Kasumi-1 (cell line): ENCODE measurements at places on chromosomes 1 and 21.

GRCh38 chr21:21029164-21029563 lies 31.0 kb downstream of the NCAM2 start:
- peak; percentile 78 for DNase-seq

DNA sequence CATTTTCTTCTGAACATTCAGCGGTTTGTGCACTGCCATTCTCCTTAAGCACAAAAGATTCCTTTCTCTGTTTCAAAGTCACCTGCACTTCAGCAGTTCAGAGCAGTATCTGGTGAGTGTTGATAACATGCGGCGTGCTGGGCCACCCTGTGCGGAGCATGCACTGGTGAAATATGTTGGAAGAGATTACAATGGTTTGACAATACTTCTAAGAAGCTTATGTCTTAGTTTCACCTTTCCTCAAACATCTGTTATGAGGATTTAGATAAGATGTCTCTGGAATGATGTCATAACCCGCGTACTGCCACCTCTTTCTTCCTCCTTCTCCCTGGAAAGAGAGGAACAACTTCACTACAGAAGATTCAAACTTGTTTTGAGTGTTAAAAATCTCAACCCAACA lies 650.3 kb downstream of the AJAP1 start:
- no peak for DNase-seq

DNA sequence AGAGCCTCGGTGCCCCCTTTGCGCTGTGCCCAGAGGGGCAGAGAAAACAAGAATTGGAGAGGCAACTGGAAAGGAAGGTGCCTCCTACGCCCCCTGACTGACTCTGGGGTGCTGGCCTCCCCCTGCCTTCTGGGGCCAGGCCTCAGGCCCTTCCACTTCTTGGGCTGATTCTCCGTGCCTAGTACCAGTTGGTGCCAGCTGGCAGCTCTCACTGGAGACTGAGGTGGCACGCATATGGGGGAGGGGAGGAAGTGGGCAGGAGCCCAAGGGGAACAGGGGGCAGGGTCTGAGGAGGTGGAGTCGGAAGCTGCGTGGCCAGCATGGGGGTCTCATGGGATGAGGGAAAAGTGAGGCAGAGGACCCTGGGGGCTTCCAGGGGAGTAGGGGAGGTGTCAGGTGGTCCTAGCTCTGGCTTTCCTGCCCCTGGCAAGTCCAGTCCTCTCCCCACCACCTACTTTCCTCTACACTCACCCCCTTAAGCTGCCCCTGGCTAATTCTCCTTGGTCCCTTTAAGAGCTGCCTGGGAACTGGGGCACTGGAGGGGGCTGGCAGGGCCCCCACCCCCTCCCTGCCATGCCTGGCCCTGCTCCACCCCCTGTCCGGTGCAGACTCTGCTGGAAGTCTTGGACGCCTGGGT lies 6.5 kb upstream of the SEMA4A start:
- DNase-seq, result no peak

GRCh38 chr1:1402072-1402900 lies 3.2 kb upstream of the CCNL2 start:
- peak; percentile 59 for DNase-seq

- DNase-seq, result no peak
These were observed 627 bp downstream of the ADARB1 start for GRCh38 chr21:45074818-45075595.

- no peak for DNase-seq
These were observed 51.2 kb downstream of the DIPK1A start for GRCh38 chr1:92910081-92910480.

DNA sequence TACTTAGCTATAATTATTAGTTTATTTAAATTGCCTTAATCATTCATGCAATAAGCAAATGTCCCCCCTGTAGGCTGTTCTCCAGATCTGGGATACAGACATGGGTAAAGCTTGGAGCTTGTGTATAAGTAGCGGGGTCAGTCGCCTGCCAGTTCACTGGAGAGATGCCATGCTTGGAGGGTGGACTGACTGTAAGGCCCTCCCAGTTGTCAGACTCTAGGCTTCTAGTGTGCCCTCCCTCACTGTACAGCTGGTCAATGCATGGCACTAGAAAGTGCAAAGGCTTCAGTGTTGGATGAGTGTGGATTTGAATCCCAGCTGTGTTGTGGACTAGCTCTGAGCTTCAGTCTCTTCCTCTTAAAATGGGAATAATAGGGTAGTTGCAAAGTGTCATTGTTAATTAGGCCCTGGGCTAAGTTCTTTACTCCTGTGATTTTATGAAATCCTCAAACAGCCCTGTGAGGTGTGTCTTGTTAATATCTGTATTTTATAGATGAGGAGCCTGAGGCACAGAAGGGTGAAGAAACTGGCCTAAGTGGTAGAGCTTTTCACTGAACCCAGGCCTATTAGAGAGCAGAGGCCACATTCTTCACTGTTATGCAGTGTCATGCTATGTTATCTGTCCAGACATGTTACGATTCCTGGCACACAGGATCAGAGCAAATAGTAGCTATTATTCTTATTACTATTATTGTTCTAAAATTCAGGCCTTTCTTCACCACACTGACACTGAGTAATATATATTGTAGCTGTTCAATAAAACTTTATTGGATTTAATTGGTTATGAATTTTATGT lies 85.9 kb downstream of the ROR1 start:
- no peak for DNase-seq

GRCh38 chr1:96999191-96999590 lies 277.6 kb downstream of the PTBP2 start:
- DNase-seq, result no peak

DNA sequence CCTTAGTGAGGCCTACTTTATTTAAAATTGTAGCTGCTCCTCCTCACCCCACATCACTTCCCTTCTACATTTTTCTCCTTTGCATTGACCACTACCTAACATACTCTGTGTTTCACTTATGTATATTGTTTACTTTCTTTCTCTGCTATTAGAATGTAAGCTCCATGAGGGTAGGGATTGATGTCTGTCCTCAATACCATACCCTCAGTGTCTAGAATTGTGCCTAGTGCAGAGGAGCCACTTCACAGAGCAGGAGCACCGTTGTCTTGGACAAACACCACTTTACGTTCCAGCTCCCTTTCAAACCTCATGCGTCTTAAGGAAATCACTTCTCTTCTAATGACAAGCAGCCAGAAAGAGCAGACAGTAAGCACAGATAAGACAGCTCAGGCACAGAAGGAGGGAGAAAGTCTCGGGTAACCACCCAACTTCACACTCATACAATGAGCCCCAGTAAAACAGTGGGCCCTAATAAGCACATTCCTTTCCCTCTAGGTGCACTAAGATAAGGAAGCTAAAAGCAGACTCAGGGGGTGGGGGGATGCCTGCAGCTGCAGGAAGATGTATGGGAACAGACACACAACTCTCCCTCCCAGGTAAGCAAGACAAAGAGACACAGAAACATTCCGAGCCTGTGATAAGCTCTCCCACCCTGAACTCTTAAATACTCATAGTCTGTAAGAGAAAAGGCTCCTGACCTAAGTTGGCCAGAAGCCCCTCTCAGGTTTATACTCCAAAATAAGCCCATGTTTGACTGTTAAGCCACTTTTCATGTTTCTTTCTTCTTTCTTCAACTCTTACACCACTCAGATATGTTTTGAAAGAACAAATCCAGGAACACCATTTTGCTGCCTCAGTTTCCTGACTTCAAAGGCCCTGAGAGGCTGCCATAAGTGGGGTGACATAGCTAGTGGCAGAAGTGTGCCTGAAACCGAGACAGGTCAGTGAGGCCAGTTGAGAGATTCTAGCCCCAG lies 7.1 kb upstream of the PLEKHM2 start:
- DNase-seq, result no peak

DNA sequence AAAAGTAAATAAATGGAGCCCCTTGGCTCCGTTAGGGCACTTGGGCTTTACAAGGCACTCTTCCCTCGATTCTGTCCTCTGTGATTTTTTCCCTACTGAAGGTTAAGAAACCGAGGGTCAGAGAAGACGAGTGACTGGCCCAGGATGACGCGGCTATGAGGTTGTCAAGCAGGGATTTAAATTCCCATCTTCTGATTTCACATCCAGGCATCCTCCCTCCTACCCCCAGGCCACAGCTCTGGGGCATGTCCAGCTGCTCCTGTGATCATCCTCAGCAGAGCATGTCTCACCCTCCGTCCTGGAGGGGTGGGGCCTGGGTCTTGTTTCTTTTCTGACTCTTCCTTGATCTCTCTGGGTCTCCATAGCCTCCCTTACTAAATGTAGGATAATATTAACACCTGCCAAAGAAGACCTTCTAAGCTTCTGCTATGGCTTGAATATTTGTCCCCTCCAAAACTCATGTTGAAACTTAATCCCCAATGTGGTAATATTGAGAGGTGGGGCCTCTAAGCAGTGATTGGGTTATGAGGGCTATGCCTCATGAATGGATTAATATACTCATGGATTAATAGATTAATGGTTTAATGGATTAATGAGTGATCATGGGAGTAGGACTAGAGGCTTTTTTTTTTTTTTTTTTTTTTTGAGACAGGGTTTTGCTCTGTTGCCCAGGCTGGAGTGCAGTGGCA lies 4.6 kb downstream of the CRYBG2 start:
- DNase-seq, result no peak

- DNase-seq, result no peak
These were observed 11.2 kb upstream of the FMOD start for GRCh38 chr1:203361945-203362719.

DNA sequence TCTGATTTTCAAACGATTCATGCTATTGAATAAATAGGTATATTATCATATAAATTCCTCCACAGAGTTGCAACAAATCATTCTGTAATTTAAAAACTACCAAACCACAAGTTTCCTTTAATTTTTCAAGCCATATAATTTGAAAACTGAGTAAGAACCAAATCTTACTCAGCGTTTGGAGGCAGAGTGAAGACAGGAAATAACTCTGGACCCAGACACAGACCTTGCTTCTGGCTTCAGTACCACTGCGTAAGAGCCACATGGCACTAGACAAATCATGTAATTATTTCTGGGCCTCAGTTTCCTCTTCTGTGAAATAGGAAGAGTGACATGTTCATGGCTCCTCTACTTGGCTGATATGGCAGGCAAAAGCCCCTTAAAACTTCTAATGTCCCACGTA lies 82.4 kb downstream of the SMYD2 start:
- no peak for DNase-seq

GRCh38 chr21:24225431-24225830 lies 1381.8 kb downstream of the MRPL39 start:
- DNase-seq, result no peak

DNA sequence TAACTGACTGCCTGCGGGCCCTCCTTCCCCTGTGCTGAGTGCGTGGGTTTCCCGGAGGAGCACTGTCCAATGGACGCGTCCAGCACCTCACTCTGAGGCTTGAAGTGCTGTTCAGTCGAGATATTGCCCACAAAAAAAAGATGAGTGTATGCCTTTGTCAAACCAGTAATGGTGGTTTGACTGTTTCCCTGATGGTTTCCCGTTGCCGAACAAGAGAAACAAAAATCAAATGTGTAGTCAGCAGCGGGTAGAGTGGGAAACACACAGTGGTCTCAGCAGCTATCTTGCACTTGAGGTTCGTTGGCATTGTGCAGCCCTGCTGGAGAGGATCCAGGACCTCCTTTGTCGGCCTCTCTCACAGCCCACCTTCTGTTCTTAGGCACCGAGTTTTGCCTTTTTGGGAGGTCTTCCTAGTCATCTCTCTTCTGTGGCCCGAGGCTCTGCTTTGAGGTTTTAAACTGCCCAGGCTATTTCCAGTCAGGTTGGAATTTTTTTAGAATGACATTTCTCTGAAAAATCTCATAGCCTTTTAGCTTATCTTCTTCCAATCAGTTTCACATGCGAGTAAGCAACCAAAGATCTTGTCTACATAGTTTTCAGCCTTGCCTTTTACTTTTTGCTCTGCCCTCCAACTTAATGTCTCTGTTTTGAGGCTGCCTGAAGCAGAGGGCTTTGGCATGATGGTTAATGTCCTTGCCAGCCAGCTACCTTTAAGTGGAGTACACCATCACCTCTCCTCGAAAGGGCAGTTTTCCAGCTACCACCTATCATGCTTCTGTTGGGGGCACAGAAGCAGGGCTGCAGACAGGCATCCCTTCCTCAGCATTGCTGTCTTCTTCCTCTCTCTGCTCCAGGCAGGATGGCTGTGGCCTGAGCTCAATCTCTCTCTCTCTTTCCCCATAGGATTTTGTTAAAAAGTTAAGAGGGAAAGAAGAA lies 132.3 kb downstream of the URB2 start:
- DNase-seq, result no peak

DNA sequence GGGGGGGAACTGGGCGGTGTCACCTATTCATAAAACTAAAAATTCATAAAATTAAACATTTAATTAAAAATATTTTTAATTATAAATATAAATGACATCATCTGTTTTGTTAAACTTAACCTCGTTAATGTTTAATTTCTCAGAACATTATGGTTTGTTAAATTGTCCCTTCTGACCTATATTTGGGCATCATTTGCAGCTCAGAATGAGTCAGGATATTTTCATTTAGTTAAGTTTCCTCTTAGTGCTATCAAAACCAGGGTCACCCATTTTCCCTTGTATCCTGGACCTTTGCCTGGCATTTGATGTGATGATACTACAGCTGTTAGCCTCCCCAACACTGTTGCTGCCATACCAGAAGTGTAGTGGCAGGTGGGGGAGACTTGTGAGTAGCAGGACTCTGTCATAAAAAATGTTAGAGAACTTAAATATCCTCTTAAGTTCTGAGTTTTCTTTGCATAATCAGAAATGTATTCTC lies 30.3 kb downstream of the TSNAX start:
- no peak for DNase-seq

GRCh38 chr1:231808116-231808515 lies 181.5 kb downstream of the DISC1 start:
- no peak for DNase-seq

DNA sequence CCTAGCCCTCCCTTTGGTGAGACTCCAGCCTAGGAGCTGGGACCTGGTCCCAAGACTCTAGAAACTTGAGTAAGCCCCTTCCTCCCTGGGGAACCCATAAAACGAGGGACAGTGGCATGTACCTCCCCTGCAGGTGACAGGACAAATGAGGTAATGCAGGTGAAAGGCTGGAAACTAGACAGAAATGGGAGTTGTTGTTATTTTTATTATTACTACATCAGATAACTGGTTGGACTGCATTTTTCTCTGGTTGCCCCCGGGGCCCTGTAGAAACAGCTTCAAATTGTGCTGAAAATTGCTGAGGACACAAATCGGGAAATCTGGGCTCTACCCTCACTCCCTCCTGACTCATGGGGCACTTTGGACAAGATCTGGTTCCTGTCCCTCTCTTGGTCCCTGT lies 132.3 kb upstream of the WNT4 start:
- no peak for DNase-seq

- DNase-seq, result no peak
These were observed 41.5 kb upstream of the ATP1A1 start for GRCh38 chr1:116331523-116331922.

DNA sequence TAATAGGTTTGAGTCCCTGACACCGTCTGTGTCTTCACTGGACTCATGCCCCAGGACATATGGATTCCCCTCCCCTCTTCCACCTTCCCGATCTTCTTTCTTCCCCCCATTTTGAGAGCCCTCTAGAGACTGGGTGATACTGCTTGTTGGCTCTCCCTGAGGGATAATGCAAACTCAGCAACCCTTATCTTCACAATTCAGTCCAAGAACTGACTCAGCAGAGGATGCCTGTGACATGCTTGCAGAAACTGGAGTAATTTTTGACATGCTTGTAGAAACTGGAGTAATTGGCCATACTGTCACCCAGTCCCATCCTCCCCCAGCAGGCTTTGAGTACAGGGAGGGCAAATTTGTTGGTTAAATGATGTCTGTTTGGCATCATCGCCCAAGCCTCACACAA lies 127.6 kb upstream of the CTTNBP2NL start:
- DNase-seq, result no peak
